Activated naive CD8-positive, alpha-beta T cell treated with anti-CD3 and anti-CD28 coated beads for 36 hours (primary cell): ENCODE measurements at places on chromosomes 11 and 22. TPM values are rescaled to one million over a fixed set of nuclear protein-coding genes. Genes with fewer than 3 reads are reported as not detected.

MCHR1 gene
- total RNA-seq: not detected

GRCh38 chr11:69280994-69281393 lies 13.0 kb upstream of the MYEOV start:
- DNase-seq: no peak

GRCh38 chr22:29732883-29733282 lies 13.1 kb downstream of the CABP7 start:
- DNase-seq: no peak

DNA sequence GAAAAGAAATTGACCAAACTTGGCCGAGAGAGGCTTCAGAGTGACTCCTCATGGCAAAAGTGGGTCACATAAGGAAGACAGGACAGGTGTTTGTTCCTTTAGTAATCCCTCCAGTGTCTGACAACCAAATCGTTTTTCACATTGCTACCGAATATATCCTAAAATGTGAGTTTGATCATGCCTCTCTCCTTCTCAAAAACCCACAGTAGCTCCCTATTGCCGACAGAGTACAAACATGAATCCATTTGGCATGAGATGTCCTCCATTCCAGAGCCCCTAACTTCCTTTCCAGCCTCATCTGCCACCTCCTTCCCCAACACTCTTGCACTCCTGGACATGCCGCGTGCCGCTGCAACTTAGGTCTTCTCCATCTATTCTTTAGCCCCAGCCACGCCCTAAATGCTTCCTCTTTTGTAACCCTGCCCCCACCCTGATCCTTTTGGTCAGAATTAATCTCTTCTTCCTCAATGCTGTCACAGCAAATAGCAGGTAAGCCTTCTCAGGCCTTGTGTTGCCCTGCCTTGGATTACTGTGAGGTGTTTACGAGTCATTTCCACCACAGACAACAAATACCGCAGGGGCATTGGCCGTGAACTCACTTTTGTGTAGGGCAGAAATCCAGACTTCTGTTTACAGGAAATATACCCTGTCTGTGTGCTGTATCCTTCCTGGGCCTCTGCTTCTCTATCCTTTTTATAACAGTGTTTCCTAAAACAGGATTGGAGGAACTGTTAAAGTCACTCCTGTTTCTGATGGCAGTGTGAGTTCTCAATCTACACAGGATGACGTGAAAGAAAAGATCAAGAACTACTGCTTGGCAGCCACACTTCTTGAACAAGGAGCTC lies 66.0 kb upstream of the FTH1 start:
- no peak for DNase-seq
